ENCODE measurements at places on chromosomes 11 and 22. TPM values are rescaled to one million over a fixed set of nuclear protein-coding genes. Genes with fewer than 3 reads are reported as not detected.

DNA sequence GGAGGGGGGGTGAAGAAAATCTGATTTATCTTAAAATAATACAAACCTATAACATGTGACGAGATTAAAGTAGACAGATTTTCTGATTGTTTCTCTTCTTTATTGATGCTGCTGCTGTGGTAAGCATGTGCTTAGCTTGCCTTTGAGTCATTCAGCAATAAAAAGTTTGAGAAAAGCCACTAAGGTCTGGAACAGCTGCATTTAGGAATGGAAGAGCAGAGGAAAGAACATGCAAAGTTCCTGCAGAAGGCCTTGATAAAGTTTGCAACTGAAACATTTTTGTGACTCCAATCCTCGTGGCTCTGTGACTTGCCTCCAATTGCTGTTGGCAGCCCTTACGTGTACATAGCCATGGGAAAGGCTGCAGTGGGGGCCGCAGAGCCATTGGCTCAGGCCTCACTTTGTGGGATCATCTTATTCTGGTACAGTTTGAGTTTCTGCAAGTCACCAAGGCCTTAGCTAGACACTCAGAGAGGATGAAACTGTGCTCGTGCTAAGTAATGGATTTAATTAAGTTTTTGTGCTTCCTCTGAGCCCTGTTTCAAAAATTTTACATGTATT, 370.2 kb downstream of the AASDHPPT start:
- H3K36me3 ChIP-seq: no peaks in the 10 kb centered on the region
- no peak overlapping the region for H3K27ac ChIP-seq
- no peak for DNase-seq
- H3K4me1 ChIP-seq: no peaks in the 10 kb centered on the region
- no peak overlapping the region for H3K4me3 ChIP-seq

Gene SPI1
- total RNA-seq: 2.6 TPM

GRCh38 chr11:86896441-86896841, 58.8 kb downstream of the FZD4 start:
- no peak overlapping the region for H3K4me3 ChIP-seq
- no peak overlapping the region for H3K27ac ChIP-seq
- no peaks in the 10 kb centered on the region for H3K4me1 ChIP-seq

Gene SYT7
- not detected for total RNA-seq

DNA sequence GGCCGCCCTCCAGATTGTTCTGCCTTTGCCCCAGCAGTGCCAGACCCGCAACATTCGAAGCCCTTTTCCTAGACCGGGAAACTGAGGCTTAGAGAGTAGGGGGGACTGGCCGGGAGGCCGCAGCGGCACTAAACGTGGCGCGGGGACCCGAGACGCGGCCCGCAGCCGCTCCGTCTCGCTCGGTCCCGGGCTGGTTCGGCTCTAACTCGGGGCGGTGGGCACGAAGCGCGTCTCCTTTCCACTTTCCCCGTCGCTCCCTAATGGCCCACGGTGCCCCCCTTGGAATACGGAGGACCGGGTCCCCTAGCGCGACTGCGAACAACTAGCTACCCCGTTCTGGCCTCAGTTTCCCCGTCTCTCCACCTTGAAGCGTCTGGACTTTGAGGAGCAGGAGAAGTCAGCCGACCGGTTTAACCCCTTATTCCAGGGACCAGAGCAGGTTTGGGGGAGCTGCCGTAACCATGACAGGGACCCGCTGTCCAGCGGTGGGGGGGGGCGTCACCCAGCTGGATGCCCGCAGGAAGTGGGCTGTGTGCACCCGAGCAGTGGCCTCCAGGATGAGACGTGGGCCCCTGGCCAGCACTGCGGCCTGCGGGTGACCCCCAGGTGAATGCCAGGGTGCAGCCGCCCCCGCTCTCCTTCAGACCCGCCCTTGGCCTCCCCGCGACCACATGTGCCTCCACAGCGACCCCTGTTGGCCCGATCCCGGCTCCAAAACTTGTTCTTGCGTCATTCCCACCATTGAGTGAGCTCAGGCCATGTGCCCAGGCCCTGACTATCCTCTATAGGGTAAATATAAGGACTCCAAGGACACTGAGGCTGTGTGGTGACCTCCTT, 1.1 kb downstream of the CDC42EP1 start:
- H3K27me3 ChIP-seq: no peaks in the 10 kb centered on the region
- H3K4me1 ChIP-seq: peaks cover 93% of the 10 kb centered on the region
- H3K4me3 ChIP-seq: peak overlapping the region; percentile 83
- peaks cover 8% of the 10 kb centered on the region for H3K36me3 ChIP-seq
- DNase-seq: peak; percentile 97

GRCh38 chr11:60970369-60970774, 1.1 kb upstream of the CD6 start:
- peaks cover 7% of the 10 kb centered on the region for H3K4me1 ChIP-seq
- H3K4me3 ChIP-seq: no peak overlapping the region
- DNase-seq: peak; percentile 79
- no peak overlapping the region for H3K27ac ChIP-seq
- H3K27me3 ChIP-seq: no peaks in the 10 kb centered on the region
- no peaks in the 10 kb centered on the region for H3K36me3 ChIP-seq

DNA sequence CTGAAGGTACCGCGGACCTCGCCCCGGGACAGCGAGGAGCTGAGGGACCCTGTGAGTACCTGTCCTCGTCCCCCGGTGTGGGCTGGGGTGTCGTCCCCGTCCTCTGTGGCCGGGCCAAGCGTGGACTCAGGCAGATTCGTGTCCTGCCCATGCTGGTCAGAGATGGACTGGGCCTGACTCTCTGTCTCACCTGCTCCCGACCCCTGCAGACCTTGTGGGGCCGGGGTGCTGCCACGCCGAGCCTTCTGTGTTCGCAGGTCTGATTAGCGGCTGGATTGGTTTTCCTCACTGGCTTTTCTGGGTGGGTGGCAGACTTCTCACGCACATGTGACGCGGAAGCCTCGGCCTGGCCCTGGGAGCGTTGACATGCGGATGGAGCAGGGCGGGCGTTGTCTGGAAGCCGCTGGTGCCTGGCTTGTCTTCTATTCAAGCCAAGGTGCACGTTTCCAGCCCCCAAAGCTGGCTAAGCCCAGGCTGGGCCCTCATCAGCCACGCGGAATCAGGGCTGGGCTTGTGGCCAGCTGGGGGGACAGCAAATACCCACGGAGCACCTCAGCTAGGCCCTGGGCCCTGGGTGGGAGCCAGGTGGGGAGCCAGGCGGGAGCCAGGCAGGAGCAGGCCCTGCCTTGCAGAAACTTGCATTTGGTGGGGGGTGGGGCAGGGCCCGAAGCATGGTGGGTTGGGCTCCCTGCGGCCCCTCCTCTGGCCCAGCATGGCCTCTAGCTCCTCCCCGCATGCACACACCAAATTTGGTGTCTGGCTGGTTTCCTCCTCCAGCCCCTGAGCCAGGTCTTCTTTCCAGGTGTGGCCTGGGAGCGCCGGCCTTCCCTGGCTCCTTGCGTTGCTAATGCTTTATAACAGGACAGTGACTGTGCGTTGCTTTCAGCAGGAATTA, 7.0 kb downstream of the GRAMD4 start:
- H3K27ac ChIP-seq: no peak overlapping the region
- no peaks in the 10 kb centered on the region for H3K4me1 ChIP-seq
- H3K27me3 ChIP-seq: no peaks in the 10 kb centered on the region
- DNase-seq: no peak
- H3K36me3 ChIP-seq: peaks cover 41% of the 10 kb centered on the region

DNA sequence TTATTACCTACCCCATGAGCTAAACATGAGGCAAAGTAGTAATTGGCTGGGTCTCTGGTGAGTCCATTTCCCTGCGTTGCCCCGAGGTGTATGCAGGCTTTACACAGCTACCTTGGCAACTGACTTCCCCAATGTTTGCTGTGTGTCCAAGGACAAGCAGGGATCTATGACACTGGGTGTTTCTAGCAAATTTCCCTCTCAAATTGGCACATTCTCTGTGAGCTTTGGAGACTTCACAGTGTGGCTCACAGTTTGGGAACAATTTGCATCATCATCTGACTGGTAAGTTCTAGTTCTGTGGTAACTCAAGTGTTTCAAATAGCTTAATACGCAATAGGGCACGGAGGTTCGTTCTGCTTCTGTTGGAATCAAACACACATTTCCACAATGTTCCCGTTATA, 12.5 kb downstream of the NNMT start:
- peaks cover 5% of the 10 kb centered on the region for H3K36me3 ChIP-seq
- no peak for DNase-seq
- peaks cover 19% of the 10 kb centered on the region for H3K4me1 ChIP-seq
- H3K4me3 ChIP-seq: no peak overlapping the region

DNA sequence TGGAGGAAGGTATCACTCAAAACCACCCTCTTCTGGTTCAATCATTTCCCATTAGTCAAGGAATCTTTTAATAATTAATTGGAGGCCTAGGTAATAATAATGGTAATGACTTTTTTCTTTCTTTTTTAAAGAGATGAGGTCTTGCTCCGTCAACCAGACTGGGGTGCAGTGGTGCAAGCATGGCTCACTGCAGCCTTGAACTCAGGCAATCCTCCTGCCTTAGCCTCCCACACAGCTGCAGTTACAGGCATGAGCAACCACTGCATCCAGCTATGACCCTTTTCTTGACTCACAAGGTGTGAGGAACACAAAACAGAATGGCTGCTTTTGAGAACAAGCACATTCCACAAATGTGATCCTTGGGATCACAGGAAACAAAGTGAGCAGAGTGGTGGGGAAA, 3.6 kb downstream of the POLDIP3 start:
- H3K36me3 ChIP-seq: peaks cover 17% of the 10 kb centered on the region
- peaks cover 82% of the 10 kb centered on the region for H3K4me1 ChIP-seq
- no peak for DNase-seq
- H3K27me3 ChIP-seq: no peaks in the 10 kb centered on the region

DNA sequence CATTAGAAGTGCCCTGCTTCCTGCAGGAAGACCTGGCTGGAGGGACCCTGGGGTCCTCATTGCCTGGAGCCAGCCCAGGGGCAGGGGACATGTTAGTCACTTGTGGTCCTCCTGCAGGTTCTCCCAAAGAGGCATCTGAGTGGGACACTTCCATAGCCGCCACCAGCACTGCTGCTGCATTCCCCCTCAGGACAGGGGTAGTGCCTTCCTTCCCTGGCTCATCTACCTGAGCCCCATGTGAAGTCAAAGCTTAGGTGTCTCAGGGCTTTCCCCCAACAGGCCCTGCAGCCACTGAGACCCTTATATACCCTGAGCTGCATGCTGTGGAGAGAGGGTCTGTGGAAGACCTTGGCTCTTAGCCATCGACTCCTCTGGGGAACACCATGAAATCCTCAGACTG, 45.0 kb upstream of the VPREB1 start:
- no peaks in the 10 kb centered on the region for H3K4me1 ChIP-seq
- no peaks in the 10 kb centered on the region for H3K36me3 ChIP-seq
- no peak overlapping the region for H3K27ac ChIP-seq
- H3K27me3 ChIP-seq: peaks cover 80% of the 10 kb centered on the region
- no peak for DNase-seq

- no peaks in the 10 kb centered on the region for H3K36me3 ChIP-seq
- DNase-seq: no peak
- no peaks in the 10 kb centered on the region for H3K4me1 ChIP-seq
- peaks cover 64% of the 10 kb centered on the region for H3K27me3 ChIP-seq
- H3K4me3 ChIP-seq: no peak overlapping the region
- no peak overlapping the region for H3K27ac ChIP-seq
Observed at GRCh38 chr11:116073854-116074837, 569.9 kb upstream of the CADM1 start.

DNA sequence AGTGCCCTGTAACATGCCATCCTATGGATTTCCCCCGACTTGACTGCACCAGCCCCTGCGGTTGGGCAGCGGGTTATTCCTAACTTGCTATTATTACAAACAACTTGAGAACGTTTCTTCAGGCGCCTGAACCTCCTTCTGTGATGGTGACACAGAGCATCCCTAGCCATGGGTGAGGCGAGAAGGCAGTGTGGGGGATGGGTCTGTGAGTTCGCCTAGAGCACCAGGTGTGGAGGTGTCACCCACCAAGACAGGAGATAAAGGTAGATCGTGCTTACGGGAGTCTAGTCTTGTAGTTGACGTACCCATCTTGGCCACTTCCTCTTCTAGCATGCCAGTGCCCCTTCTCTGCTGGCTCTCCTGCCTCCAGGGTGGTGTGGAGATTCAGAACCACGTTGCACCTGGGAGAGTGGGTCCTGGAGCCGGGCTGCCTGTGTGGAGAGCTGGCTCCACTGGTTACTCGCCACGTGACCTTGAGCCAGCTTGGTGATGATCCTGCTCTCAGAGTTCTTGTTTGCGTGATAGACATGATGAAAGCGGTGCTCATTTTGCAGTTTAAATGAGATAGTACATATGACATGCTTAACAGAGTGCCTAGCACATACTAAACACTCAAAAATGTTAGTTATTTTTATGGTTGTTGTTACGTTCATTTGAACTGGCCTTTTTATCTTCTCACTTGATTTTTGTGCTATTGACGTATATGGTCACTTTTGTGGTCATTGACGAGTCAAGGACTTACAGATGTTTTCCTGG, 37.8 kb downstream of the TBC1D22A start:
- no peak overlapping the region for H3K27ac ChIP-seq
- H3K27me3 ChIP-seq: no peaks in the 10 kb centered on the region
- H3K36me3 ChIP-seq: peaks cover 65% of the 10 kb centered on the region
- H3K4me1 ChIP-seq: peaks cover 8% of the 10 kb centered on the region

DNA sequence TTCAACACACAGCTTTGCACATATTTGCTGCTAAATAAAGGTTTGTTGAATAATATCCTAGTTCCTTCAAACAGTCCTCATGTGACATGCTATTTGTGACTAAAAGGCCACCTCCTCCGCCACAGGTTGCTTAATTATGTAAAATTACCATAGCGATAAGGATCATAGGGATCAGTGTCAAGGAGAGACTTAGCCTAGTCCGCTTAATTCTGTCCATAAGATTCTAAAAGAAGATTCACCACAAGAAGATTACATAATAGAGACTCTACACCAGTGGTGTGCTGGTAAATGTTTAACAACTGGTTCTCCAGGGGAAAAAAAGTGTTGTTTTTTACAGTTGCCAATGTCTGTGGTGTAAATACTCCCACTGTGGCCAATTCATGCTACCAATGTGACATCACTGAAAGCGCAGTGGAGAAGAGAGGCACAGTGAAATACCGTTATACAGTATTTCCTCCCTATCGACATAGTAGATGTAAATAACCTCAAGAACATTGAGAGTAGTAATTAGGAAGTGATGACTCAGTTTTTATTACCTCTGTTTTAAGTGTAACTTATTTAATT, 4.2 kb upstream of the CHRDL2 start:
- peaks cover 22% of the 10 kb centered on the region for H3K4me1 ChIP-seq
- no peaks in the 10 kb centered on the region for H3K36me3 ChIP-seq
- no peak for DNase-seq
- H3K4me3 ChIP-seq: no peak overlapping the region
- H3K27ac ChIP-seq: no peak overlapping the region

DNA sequence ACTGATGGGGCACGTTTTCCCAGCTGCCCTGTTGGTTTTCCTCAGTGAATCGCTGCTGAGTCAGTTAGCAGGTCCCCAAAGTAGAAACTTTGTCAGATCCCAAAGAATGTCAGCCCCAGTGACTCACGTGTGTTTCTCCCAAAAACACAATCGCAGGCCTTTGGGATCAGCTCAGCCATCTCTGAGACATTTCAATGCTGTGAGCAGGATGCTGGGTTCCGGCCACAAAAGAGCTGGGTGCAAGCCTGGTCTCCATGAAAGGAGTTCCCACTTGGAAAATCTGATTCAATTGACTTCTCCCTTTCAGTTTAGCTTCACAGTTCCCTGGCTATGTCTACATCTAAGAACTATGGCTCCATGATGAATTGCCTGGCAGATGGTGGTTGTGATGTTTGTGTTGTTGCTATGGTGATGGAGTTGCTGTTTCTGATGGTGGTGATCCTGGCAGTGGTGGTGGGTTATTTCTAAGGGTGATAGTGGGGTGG, 28.0 kb downstream of the MYEOV start:
- DNase-seq: no peak
- no peak overlapping the region for H3K27ac ChIP-seq
- no peak overlapping the region for H3K4me3 ChIP-seq
- no peaks in the 10 kb centered on the region for H3K36me3 ChIP-seq
- no peaks in the 10 kb centered on the region for H3K27me3 ChIP-seq
- no peaks in the 10 kb centered on the region for H3K4me1 ChIP-seq

- no peak overlapping the region for H3K4me3 ChIP-seq
- no peak for DNase-seq
- H3K36me3 ChIP-seq: no peaks in the 10 kb centered on the region
- H3K4me1 ChIP-seq: peaks cover 14% of the 10 kb centered on the region
Observed at GRCh38 chr22:45881524-45881875, 95.5 kb downstream of the WNT7B start.

All from stomach (tissue), 19 donors.